ENCODE measurements at places on chromosomes 11 and 22.
A peak's percentile ranks its signal among the peaks of the same experiment; 100 is the strongest.

GRCh38 chr11:127943763-127944162, 643.6 kb downstream of the ETS1 start:
- no peak for DNase-seq

GRCh38 chr22:46631113-46631512, 10.9 kb downstream of the GRAMD4 start:
- no peak for DNase-seq

- DNase-seq = no peak
Measured at GRCh38 chr11:127071606-127072005, 71.0 kb upstream of the KIRREL3 start.

DNA sequence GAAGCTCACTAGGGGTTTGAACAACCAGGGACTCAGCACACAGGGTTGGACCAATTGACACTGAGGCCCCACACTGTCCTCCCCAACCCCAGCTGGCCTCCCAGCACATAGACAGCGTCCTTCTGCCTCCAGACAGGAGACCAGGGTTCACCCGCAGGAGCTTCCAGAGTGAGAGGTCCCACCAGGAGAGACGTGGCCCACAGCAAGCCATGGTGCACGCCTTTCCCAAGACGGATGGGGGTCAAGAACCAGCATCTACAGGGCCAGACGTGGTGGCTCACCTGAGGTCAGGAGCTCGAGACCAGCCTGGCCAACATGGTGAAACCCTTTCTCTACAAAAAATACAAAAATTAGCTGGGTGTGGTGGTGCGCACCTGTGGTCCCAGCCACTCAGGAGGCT, 12.1 kb upstream of the SIGIRR start:
- DNase-seq = no peak

- DNase-seq = no peak
Measured at GRCh38 chr11:35810045-35810645, 133.7 kb upstream of the LDLRAD3 start.

- no peak for DNase-seq
Measured at GRCh38 chr11:124079631-124080326, 35.5 kb upstream of the VWA5A start.

DNA sequence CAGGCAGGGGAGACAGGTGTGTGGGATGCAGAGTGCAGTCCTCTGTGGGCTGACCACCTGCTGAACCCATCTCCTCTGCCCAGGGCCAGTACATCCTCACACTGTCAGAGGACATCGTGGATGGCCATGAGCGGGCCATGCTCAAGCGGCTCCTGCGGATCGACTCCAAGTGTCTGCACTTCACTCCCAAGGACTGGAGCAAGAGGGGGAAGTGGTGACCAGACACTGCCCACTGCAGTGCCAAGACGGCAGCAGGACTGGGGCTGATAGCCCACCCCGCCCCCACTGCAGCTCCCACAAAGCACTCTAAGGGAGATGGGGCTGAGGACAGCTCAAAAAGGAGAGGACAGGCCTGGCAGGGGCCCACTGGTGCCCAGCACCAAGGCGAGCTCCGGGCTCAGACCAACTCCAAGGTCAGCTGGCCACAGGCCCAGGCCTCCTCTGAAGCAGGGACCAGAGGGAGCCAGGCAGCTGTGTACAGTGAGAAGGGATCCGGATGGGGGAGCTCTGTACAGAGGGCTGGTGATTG, 1.6 kb downstream of the RNASEH2C start:
- no peak for DNase-seq

- no peak for DNase-seq
Measured at GRCh38 chr11:27722117-27722952, 22.1 kb upstream of the BDNF start.

DNA sequence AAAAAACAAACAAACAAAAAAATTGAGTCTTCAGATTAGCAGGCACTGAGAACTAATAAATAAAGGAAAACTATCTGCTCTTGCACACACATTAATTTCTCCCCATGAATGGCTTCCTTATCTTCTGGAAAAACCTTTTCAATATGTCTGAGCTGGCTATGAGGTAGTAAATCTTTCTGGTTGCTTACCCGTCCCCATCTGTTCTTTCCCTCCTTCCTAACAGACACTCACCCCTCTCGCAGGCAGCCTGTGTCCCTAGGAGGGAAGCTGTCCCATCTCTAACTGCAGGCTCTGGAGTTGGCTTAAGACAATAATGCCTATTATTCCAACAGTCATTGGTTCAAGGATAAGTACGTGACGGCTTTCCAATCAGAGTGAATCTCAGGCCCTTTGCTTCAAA, 8.2 kb upstream of the SCUBE2 start:
- DNase-seq = no peak

DNA sequence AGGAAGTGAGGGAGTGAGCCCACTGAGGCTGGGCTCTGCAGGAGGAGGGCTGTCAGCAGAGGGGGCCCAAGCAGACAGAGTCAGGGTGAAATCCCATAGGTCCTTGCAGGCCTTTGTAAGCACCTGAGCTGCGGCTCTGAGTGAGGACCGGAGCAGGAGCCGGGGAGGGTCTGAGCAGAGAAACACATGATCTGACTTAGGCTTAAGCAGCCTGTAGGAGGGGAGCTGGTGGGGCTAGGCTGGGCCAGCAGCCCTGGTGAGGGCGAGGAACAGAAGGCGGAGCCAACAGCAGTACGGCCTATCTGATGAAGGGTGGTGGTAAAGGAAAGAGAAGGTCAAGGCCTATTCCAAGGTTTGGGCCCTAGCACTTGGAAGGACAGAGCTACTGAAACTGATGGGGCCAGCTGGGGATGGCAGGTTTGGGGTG, 26.9 kb upstream of the CBX7 start:
- DNase-seq = no peak

DNA sequence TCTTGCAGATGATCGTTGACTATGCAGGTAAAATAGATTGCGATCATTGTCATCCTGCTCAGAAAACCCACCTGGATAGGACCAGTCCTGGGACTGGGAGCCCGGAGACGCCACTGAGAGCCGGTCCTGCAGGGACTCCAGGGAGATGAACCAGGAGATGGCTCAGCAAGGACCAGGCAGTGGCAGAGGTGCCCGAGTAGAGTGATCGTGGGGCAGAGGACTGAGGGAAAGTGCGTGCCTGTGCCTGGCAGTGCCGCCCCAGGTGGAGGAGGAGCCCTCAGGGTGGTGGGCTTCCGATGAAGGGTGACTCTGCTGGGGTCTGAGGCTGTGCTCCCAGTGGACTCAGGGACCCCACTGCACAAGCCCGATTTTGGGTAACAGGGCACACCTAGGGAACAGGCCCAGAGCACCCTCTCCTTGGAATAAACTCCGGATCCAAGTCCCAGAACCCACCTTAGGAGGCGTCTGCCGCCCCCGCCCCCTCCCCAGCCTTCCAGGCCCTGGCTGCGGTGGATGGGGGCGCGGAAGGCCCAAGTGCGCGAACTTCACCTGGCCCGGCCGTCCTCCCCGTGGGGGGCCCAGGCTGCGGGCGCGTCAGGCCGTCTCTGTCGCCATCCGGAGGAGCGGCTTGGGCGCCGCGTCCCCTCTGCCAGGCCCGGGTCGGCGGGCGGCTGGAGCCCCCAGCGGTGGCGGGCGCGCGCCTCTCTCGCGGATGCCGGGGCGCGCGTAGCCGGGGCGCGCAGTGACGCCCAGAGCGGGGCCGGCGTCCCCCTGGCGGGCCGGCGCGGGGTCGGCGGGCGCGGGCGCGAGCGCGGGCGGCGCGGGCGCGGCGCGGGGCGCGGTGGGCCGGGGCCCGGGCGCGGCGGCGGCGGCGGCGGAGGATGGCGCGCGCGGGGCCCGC, 1338.8 kb downstream of the BRD1 start:
- DNase-seq = no peak

DNA sequence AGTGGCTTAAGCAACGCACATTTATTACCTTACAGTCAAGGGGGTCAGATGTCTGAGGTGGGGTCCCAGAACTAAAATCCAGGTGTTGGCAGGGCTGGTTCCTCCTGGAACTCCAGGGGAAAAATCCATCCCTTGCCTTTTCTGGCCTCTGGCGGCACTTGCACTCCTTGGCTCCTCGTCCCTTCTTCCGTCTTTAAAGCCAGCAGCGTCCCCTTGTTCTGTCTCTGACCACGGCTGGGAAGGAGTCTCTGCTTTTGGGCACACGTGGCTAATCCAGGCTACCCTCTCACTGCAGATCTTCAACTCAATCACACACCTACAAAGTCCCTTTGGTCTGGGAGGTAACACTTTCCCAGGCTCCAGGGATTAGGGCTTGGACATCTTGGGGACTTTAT, 73.5 kb upstream of the WNT7B start:
- no peak for DNase-seq

GRCh38 chr11:123564221-123564620, 90.2 kb downstream of the SCN3B start:
- no peak for DNase-seq

- no peak for DNase-seq
Measured at GRCh38 chr11:4466871-4467442, 15.5 kb upstream of the OR52K1 start.

GRCh38 chr22:19448076-19448607, 631 bp upstream of the C22orf39 start:
- DNase-seq = peak; percentile 7

- peak; percentile 88 for DNase-seq
Measured at GRCh38 chr11:2892215-2892966, 6.8 kb upstream of the CDKN1C start.

- DNase-seq = no peak
Measured at GRCh38 chr11:61635304-61635703, 44.9 kb upstream of the DAGLA start.

DNA sequence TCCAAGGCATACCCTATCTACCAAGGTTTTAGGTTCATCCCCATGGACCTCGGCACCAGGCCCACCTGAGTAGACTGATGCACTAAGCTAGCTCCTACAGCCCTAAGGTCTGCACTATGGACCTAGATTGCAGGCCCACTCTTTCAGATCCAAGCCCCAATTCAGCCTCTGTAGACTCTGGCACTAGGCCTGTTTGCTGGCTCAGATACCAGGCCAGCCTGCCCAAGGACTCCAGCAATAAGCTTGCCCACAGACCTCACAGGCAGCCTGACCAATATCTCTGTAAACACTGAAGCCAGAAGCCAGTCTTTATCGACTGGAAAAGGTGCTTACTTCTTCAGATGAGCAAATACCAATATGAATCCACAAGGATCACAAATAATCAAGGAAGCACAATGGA, 411.3 kb downstream of the INSC start:
- no peak for DNase-seq

DNA sequence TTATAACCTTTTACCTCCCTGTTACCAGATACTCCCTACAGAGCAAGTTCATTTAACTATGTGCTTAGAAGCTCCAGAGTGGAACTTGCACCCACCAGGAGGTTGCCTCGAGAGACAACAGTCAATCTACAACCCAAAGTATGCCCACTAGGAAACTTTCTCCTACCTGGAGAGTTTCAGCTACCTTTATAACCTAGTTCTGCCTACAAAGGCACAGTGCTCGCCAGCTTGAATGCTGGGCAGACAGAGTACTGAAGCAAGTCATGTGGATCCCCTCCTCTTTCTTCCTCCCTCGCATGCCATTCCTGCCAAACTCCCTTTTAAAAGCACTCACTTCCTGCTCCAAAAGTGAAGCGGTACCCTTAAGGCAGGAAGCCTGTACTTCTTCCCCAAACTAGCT, 258.9 kb downstream of the SWAP70 start:
- DNase-seq = no peak

- no peak for DNase-seq
Measured at GRCh38 chr22:18950141-18950540, 14.0 kb upstream of the PRODH start.

GRCh38 chr22:44648821-44649565, 53.0 kb upstream of the PRR5 start:
- no peak for DNase-seq

GRCh38 chr11:64713016-64713707, 9.8 kb downstream of the NRXN2 start:
- peak; percentile 33 for DNase-seq

GRCh38 chr11:5620651-5621521, 3.9 kb upstream of the TRIM34 start:
- no peak for DNase-seq

DNA sequence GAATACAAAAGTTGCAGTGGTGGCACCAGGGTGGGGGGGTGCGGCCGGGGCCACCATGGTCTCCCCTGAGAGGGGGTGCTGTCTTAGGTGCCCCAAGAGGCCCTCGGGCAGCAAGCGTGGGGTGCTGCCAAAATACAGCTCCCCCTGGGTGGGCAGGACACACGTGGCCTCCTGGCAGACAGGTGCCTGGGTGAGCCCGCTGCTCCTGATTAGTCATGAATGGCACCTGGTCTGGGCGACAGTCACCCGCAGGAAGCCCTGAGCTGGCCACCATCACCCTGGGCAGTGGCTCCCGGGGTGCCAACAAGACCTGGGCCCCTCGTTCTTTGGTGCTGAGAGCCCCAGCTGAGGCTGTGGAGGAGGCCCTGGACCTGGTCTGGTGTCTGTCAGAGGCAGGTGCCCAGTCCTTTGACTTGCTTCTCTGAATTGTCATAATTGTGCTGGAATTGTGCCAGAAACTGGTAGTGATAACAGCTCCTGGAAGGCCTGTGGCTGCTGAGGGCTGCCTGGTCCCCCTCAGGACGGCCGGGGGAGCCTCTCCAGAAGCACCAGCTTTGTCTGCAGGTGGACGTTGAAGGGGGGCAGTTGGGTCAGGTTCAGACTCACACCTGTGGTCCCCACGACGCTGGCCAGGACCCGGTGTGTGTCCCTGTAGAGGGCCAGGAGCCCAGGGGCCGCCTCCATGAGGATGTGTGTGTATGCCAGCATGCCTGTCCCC, 14.8 kb downstream of the ALG12 start:
- DNase-seq = no peak

DNA sequence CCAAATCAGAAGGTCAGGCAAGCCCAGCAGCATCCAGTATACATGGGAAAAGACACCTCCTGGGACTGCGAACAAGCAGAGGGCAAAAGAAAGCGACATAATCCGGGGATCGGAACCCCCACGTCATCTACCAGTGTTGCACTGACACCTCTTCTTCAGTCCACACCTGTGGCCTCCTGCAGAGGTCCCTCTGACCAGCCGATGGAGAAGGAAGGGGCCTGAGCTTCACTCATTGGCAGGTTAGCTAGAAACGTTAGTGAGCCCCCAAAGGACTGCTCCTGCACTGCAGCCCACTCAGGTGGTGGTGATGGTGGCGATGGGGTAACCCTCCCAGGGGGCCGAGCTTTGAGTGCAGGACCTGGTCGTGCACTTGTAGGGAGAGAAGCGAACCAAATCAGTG, 22.1 kb downstream of the ASCL2 start:
- no peak for DNase-seq

GRCh38 chr11:27187848-27188621, 147.4 kb downstream of the BBOX1 start:
- DNase-seq = no peak

DNA sequence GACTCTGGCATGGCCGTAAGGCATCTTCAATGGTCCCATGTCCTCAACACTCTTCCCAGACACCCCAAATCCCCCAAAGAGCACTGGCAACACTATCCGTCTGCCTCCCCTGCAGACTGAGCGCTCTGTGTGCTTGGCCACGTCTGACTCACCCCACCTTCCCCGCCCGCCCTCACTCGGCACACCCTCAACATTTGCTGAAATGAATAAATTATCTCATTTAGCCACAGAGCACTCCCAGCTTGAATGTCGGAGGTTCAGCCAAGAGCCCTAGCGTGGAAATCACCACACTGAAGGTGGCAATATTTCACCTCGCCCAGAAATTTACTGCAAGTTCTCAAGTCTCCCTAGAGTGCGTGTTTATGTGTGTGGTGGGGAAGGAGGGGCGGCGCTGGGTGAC, 46.6 kb upstream of the TCF20 start:
- DNase-seq = peak; percentile 59
